ENCODE measurements at places on chromosomes 6 and 20.

DNA sequence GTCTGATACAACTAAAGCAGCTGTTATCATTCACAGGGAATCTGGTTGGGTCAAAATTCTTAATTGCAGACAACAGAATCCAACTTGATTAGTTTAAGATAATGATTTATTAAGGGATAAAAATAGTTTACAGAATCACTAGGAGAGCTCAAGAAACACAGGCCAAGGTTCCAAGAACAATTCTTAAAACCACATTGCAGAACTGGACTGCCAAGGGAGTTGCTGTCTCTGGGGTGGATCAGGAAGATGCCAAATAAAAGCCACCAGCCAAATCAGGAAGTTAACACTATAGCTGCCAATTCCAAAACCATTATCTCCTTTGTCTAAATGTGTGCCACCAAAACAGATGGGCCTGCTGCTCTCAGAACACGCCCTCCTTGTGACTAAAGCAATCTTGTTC lies 53.7 kb downstream of the NUDT3 start:
- DNase-seq, result no peak

- no peak for DNase-seq
Observed at GRCh38 chr20:3106658-3107463, 22.3 kb upstream of the AVP start.

GRCh38 chr6:122648726-122649125 lies 38.5 kb downstream of the PKIB start:
- no peak for DNase-seq

DNA sequence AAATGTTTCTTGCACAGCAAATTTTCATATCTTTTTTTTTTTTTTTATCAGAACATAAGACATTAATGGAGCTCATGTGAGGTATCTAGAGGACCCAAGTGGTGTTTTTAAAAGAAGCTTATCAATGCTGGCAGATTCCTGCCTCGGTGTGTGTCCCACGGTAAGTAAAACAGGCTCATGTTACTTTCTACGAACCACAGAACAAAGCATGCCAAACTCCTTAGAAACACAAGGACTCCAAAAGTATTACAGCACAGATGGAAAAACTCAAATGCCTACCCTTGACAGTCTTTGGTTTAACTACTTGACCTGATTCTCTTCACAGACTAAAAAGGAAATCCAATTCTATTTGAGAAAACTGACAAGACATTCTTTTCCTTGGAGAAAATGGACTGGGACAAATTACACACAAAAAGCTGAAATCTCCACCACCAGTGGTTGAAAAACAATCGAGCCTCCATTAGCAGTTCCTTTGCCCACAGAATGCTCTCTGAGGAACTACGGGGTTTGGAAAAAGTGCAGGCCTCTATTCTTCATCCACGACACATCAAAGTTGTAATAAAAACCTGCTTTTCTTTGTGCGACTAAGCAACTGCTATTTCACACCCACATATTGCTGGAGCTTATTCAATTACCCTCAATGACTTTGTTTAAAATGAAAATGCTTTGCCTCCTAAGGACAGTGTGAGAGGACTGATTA lies 5.4 kb downstream of the METTL24 start:
- DNase-seq, result no peak

GRCh38 chr20:50264534-50265145 lies 74.0 kb downstream of the CEBPB start:
- DNase-seq, result no peak
